ENCODE measurements at places on chromosomes 12 and 14. TPM values are rescaled to one million over a fixed set of nuclear protein-coding genes. Genes with fewer than 3 reads are reported as not detected.

The CD163L1 gene
- 17.7 TPM for total RNA-seq

DNA sequence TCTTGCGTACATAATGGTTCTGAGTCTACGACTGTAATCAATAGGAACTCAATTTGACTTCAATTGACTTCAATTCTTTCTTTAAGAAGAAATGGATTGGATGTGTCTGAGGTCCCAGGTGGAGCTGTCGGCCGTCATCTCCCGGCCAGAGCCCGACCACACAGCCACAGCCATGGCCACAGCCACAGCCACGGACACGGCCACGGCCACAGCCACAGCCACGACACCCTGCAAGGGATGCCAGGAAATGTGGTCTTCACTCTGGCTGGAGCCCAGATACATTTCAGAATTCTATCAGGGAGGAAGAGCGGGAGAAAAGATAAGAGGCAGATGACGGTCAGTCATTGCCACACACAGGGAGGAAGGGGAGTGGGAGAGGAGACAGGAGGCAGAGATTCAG lies 58.9 kb downstream of the GALNT9 start:
- no peak overlapping the region for H3K27ac ChIP-seq
- H3K36me3 ChIP-seq = no peaks in the 10 kb centered on the region
- H3K4me1 ChIP-seq = no peaks in the 10 kb centered on the region

DNA sequence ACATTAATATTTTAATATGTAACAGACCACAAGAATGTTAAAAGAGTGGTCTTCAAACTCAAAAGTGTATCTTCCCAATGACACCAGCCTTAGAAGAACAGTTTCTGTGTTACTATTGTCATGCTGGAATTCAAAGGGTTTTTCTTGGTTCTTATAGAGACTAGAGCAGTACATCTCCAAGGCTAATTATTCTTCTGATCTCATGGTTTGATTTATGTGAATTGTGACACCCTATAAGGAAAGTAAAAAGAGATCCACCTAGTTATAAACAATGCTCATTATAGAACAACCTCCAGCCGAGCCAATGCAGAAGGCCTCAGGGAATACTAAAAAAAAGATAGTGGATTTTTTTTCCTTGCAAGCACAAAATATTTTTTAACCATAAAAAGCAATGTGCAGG lies 65.5 kb downstream of the PTPRO start:
- no peak overlapping the region for H3K4me3 ChIP-seq
- H3K27ac ChIP-seq = no peak overlapping the region
- no peaks in the 10 kb centered on the region for H3K27me3 ChIP-seq
- H3K36me3 ChIP-seq = no peaks in the 10 kb centered on the region
- DNase-seq = no peak

DNA sequence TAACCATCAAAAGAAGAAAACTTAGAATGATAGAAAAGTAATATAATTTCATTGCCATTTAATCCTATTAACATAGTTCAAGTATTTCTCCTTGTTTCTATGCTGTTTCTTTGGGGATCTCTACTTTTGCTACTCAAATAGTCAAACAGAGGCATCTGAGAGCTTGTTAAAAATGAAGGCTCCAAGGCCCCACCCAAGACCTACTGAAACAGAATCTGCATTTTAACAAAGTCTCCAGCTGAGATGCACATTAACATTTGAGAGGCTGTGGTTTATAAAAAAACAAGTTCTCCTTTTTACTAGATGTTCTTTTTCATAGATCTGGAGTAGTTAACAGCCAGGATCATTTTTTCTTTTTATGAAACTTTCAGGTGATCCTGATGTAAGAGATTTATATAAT lies 31.8 kb downstream of the PPFIA2 start:
- no peak overlapping the region for H3K4me3 ChIP-seq
- no peaks in the 10 kb centered on the region for H3K4me1 ChIP-seq
- DNase-seq = no peak
- H3K36me3 ChIP-seq = no peaks in the 10 kb centered on the region

GRCh38 chr14:38209572-38210557 lies 2.2 kb downstream of the SSTR1 start:
- H3K27me3 ChIP-seq = peaks cover 14% of the 10 kb centered on the region
- peak; percentile 45 for DNase-seq
- H3K27ac ChIP-seq = peak overlapping the region; percentile 83
- no peaks in the 10 kb centered on the region for H3K36me3 ChIP-seq

GRCh38 chr12:108724054-108724889 lies 7.0 kb downstream of the CORO1C start:
- no peaks in the 10 kb centered on the region for H3K27me3 ChIP-seq
- H3K36me3 ChIP-seq = no peaks in the 10 kb centered on the region
- H3K27ac ChIP-seq = peak overlapping the region; percentile 97
- H3K4me1 ChIP-seq = peaks cover 97% of the 10 kb centered on the region

GRCh38 chr12:88153959-88154358 lies 11.9 kb downstream of the TMTC3 start:
- peaks cover 7% of the 10 kb centered on the region for H3K36me3 ChIP-seq
- H3K27ac ChIP-seq = no peak overlapping the region
- H3K4me3 ChIP-seq = no peak overlapping the region

The SLC6A12 gene
- not detected for total RNA-seq

DNA sequence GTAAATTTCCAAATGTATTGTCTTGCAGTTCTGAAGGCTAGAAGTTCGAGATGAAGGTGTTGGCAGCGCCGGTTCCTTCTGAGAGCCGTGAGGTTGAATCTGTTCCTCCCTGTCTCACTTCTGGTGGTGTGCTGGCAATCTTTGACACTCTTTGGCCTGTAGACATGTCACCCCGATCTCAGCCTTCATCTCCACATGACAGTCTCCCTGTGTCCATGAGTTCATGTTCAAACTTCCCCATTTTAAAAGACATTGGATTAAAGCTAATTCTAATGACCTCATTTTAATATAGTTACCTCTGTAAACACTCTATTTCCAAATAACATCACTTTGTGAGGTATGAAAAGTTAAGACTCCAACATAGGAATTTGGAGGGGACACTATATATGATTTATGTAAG lies 4.1 kb upstream of the RBM19 start:
- peaks cover 12% of the 10 kb centered on the region for H3K4me1 ChIP-seq
- no peak overlapping the region for H3K27ac ChIP-seq
- no peak overlapping the region for H3K4me3 ChIP-seq
- H3K36me3 ChIP-seq = no peaks in the 10 kb centered on the region

- no peak for DNase-seq
- no peaks in the 10 kb centered on the region for H3K36me3 ChIP-seq
- peaks cover 38% of the 10 kb centered on the region for H3K4me1 ChIP-seq
- H3K27me3 ChIP-seq = no peaks in the 10 kb centered on the region
- H3K27ac ChIP-seq = no peak overlapping the region
- no peak overlapping the region for H3K4me3 ChIP-seq
Measured at GRCh38 chr14:90651271-90651804, 164.9 kb downstream of the TTC7B start.

All from stomach (tissue), 19 donors.